ENCODE measurements at places on chromosomes 11 and 22. TPM values are rescaled to one million over a fixed set of nuclear protein-coding genes. Genes with fewer than 3 reads are reported as not detected.
A peak's percentile ranks its signal among the peaks of the same experiment; 100 is the strongest.

GRCh38 chr11:88384004-88384668 is 46.6 kb upstream of the CTSC start:
- no peaks in the 10 kb centered on the region for H3K4me1 ChIP-seq
- DNase-seq = no peak
- H3K4me3 ChIP-seq = no peak overlapping the region
- H3K36me3 ChIP-seq = no peaks in the 10 kb centered on the region
- no peak overlapping the region for H3K27ac ChIP-seq
- no peaks in the 10 kb centered on the region for H3K27me3 ChIP-seq

DNA sequence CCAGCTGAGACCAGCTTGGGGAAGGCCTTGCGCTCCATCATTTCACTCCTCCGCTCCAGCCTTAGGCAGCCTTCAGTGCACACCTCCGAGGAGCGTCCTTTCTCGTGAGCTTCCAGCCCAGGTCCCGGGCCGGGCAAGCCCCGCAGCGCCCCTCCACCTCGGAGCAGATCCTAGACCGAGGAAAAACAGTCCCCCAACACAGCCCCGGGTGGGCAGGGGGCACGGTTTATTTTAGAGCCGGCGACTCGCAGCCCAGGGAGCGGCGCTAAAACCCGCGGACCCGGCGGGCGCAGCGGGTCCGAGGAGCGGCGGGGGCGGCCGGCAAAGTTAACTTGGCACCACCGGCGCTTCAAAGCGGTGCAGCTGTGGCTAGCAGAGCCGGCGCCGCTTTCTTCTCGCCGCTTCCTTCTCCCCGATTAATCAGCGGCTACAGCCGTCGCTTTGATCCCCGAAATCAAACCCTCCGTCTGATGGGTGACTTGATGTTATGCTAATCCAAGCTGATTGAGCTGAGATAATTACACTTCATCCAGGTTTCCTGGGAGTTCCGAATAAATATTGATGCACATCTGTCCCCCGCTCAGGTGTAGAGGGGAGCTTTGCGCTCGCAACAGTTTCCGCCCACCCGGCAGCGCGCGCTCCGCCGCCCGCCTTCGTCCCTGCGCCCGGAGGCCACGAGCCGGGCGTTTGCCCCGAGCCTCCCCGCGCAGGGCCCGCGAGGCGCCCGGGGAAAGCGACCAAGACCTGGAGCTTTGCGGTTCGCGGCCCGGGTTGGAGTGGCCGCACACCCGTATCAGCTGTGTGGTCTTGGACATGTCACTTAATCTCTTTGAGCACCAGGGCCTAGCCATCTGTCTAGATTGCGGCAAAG is 192.7 kb downstream of the BUD13 start:
- DNase-seq = no peak
- H3K4me1 ChIP-seq = no peaks in the 10 kb centered on the region

OR2D2 gene
- total RNA-seq = not detected

DNA sequence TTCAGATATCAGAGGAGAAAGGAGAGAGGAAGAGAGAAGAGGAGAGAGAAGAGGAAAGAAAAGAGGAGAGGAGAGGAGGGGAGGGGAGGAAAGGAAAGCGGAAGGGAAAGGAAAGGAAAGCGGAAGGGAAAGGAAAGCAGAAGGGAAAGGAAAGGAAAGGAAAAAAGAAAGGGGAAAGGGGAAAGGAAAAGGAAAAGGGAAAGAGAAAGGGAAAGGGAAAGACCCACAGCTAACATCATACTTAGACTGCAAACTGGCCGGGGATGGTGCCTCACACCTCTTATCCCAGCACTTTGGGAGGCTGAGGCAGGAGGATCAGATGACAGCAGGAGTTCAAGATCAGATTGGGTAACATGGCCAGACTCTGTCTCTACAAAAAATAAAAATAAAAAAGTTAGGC is 11.4 kb downstream of the CHEK2 start:
- no peak for DNase-seq
- H3K27ac ChIP-seq = no peak overlapping the region
- H3K36me3 ChIP-seq = no peaks in the 10 kb centered on the region
- no peaks in the 10 kb centered on the region for H3K4me1 ChIP-seq
- no peak overlapping the region for H3K4me3 ChIP-seq

GRCh38 chr11:73582653-73583052 is 15.3 kb downstream of the FAM168A start:
- H3K4me1 ChIP-seq = no peaks in the 10 kb centered on the region
- no peak overlapping the region for H3K4me3 ChIP-seq
- no peak overlapping the region for H3K27ac ChIP-seq
- H3K36me3 ChIP-seq = peaks cover 4% of the 10 kb centered on the region

DNA sequence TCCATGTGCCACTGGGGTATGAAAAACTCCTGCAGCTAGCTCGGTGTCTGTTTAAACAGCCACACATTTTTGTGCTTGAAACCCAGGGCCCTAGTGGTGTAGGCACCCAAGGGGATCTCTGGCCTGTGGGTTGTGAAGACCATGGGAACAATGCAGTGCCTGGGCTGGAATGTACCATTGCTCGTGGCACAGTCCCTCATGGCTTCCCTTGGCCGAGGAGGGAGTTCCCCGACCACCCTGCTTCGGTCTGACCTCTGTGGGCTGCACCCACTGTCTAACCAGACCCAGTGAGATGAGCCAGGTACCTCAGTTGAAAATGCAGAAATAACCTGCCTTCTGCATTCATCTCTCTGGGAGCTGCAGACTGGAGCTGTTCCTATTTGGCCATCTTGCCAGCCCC is 214.0 kb downstream of the TRPC6 start:
- no peaks in the 10 kb centered on the region for H3K4me1 ChIP-seq
- no peak overlapping the region for H3K4me3 ChIP-seq
- H3K36me3 ChIP-seq = no peaks in the 10 kb centered on the region
- H3K27me3 ChIP-seq = no peaks in the 10 kb centered on the region
- no peak overlapping the region for H3K27ac ChIP-seq

DNA sequence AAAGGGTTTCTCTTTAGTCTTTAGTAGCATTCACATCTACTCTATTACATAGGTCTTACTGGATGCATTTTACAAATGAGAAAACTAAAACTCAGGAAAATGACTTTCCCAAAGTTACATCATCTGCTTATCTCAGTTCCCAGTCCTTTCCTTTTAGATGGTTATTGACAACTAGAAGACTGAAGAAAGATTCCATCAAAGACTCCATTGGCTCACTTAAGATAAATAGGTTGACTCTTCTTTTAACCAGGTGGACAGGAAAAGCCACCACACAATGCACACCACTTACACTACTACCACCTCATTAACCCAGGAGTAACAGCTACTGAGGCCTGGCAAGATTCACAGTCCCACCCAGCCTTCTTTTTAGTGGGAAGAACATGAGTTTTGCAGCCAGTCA is 123.6 kb downstream of the TRIM44 start:
- H3K4me3 ChIP-seq = no peak overlapping the region
- no peak overlapping the region for H3K27ac ChIP-seq
- peaks cover 3% of the 10 kb centered on the region for H3K4me1 ChIP-seq
- no peaks in the 10 kb centered on the region for H3K27me3 ChIP-seq
- no peaks in the 10 kb centered on the region for H3K36me3 ChIP-seq
- no peak for DNase-seq

DNA sequence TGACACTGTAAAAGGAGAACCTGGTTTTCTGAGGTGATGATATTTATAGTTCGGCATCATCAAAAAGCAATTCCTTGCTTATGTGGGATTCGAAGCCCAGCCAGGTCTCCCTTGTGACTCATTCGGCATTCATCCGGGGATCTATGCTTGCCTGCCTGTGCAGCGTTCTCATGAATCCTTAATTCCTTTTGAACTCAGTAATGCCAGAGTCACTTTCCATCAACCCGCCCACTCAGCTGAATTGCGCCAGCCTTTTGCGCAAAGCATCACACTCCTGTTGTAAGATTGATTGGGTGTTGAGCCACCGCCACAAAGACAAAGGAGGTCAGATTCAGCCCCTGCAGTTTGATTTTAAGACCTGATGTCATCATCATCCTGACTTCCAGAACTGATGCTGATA is 128.6 kb downstream of the SLC17A6 start:
- no peaks in the 10 kb centered on the region for H3K36me3 ChIP-seq
- no peak overlapping the region for H3K27ac ChIP-seq
- no peak overlapping the region for H3K4me3 ChIP-seq
- DNase-seq = no peak
- H3K4me1 ChIP-seq = no peaks in the 10 kb centered on the region

GRCh38 chr22:25764270-25765015 is 22.5 kb downstream of the MYO18B start:
- no peaks in the 10 kb centered on the region for H3K27me3 ChIP-seq
- no peak for DNase-seq
- H3K4me1 ChIP-seq = no peaks in the 10 kb centered on the region
- H3K36me3 ChIP-seq = peaks cover 5% of the 10 kb centered on the region
- no peak overlapping the region for H3K4me3 ChIP-seq

- no peak overlapping the region for H3K27ac ChIP-seq
- no peaks in the 10 kb centered on the region for H3K36me3 ChIP-seq
- no peaks in the 10 kb centered on the region for H3K4me1 ChIP-seq
- no peaks in the 10 kb centered on the region for H3K27me3 ChIP-seq
- no peak for DNase-seq
Observed at GRCh38 chr11:19392321-19392720, 151.6 kb upstream of the E2F8 start.

DNA sequence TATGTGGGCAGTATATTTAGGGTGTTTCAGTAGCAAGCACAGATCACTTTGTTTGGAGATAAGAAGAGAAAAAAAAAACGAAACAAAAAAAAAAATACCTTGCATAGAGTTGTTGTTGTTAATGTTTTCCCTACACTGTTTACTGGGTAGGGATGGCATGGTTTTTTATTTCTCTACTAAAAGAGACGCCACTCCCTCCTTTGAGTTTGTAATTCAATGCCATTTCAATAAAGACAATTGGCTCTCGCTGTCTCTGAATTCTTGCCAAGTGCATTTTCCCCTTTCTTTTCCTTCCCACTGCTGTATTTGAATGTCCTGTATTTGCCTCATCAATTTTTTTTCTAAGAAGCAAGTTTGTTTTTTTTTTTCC is 213.9 kb upstream of the UBASH3B start:
- H3K27me3 ChIP-seq = no peaks in the 10 kb centered on the region
- H3K4me1 ChIP-seq = peaks cover 6% of the 10 kb centered on the region
- H3K36me3 ChIP-seq = no peaks in the 10 kb centered on the region
- no peak overlapping the region for H3K4me3 ChIP-seq
- no peak overlapping the region for H3K27ac ChIP-seq
- no peak for DNase-seq

- H3K27ac ChIP-seq = no peak overlapping the region
- no peaks in the 10 kb centered on the region for H3K27me3 ChIP-seq
- no peaks in the 10 kb centered on the region for H3K4me1 ChIP-seq
Observed at GRCh38 chr11:31218847-31219246, 150.7 kb downstream of the DCDC1 start.

DNA sequence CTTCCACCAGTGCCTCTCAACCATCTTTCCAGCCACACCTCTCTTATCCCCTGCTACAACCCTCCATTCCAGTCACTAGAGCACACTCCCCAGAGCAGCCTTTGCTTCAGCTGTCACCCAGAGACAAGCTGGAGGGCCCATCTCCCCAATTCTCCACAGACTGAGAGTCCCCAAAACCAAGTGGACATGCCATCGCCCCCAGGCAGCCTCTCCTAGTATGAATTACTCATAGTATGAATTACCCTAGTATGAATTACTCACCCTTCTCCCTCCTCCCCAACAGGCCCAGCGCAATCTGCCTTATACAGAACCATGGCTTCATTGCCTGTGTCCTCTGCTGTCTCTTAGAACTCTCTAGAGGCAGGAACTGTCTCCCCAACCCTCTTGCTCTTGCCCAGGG is 24.8 kb downstream of the MYH9 start:
- H3K27ac ChIP-seq = peak overlapping the region; percentile 94
- no peak for DNase-seq
- no peaks in the 10 kb centered on the region for H3K27me3 ChIP-seq

DNA sequence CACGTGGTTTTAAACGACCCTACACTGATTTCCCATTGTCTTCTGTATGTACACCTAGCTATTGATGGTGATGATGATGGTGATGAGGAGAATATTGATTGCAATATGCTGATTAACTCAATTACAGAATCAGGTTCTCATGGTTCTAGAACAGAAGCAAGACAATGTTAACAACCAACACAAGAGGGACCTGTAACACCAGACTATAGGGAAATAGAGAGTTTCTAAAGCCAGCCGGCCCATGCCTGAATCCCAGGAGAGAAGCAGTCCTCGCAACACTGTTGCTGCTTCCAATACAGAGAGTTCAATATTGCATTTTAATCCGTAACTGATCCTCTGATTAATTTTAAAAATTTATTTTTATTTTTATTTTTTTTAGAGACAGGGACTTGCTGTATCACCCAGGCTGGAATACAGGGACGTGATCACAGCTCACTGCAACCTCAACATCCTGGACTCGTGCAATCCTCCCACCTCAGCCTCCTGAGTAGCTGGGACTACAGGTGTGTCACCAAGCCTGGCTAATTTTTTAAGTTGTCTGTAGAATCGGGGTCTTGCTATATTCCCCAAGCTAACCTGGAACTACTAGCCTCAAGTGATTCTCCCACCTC is 22.2 kb upstream of the UBASH3B start:
- H3K27ac ChIP-seq = no peak overlapping the region
- H3K4me1 ChIP-seq = no peaks in the 10 kb centered on the region
- no peaks in the 10 kb centered on the region for H3K27me3 ChIP-seq
- no peak for DNase-seq

SNX19 gene
- total RNA-seq = 71.9 TPM

GRCh38 chr11:47856186-47856585 is 8.0 kb upstream of the NUP160 start:
- no peaks in the 10 kb centered on the region for H3K36me3 ChIP-seq
- H3K4me1 ChIP-seq = no peaks in the 10 kb centered on the region
- H3K27ac ChIP-seq = no peak overlapping the region
- DNase-seq = no peak

- H3K36me3 ChIP-seq = no peaks in the 10 kb centered on the region
- peak overlapping the region; percentile 83 for H3K4me3 ChIP-seq
- peak; percentile 67 for DNase-seq
- no peaks in the 10 kb centered on the region for H3K27me3 ChIP-seq
- H3K27ac ChIP-seq = no peak overlapping the region
Observed at GRCh38 chr11:94740083-94741021, 27.8 kb upstream of the AMOTL1 start.

KCTD14 gene
- 1.7 TPM for total RNA-seq

DNA sequence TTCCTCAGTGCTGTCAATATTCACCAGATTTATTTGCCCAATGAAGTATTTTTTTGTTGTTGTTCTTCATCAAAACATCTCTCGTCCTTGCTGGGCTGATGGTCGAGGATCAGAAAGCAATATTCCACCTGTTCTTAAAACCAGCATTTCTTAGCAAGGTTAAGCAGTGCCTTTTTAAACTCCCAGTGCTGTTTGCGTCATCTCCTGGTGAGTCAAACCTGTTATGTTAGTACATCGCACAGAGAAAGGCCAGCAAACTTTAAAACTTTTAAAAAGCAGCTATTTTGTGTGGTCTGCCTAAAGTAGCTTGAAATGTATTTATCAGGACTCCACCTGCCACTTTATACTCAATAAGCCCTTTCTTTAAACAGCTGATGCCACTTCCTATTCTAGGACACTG is 802.0 kb downstream of the KCNA4 start:
- H3K27ac ChIP-seq = no peak overlapping the region
- H3K4me3 ChIP-seq = no peak overlapping the region
- peaks cover 1% of the 10 kb centered on the region for H3K4me1 ChIP-seq
- no peak for DNase-seq
- no peaks in the 10 kb centered on the region for H3K27me3 ChIP-seq
- no peaks in the 10 kb centered on the region for H3K36me3 ChIP-seq

ART1 gene
- not detected for total RNA-seq

- no peak for DNase-seq
- H3K27me3 ChIP-seq = no peaks in the 10 kb centered on the region
- H3K36me3 ChIP-seq = no peaks in the 10 kb centered on the region
- H3K4me1 ChIP-seq = no peaks in the 10 kb centered on the region
- H3K27ac ChIP-seq = no peak overlapping the region
Observed at GRCh38 chr11:33733980-33734379, 2.2 kb downstream of the CD59 start.

- peaks cover 11% of the 10 kb centered on the region for H3K4me1 ChIP-seq
- H3K27ac ChIP-seq = no peak overlapping the region
- no peaks in the 10 kb centered on the region for H3K36me3 ChIP-seq
- no peak for DNase-seq
Observed at GRCh38 chr11:35151241-35151640, 12.3 kb downstream of the CD44 start.

ANGPTL5 gene
- total RNA-seq = 3.3 TPM

All from aorta (tissue), 5 donors.